Right ventricle myocardium inferior (tissue), 1 donor: ENCODE measurements at places on chromosomes 3 and 15. TPM values are rescaled to one million over a fixed set of nuclear protein-coding genes. Genes with fewer than 3 reads are reported as not detected.

DNA sequence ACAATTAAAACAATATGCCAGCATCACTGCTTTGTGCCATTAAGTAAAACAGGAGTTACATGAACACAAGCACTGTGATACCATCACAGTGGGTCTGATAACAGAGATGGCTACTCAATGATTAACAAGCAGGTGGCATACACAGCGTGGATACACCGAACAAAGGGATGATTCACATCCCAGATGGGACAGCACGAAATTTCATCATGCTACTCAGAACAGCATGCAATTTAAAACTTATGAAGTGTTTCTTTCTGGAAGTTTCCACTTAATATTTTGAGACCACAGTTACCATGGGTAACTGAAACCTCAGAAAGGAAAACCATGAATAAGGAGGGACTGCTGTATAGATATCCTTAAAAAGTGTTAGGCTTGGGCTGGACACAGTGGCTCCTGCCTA, 44.5 kb downstream of the SLC24A1 start:
- no peak for DNase-seq

DNA sequence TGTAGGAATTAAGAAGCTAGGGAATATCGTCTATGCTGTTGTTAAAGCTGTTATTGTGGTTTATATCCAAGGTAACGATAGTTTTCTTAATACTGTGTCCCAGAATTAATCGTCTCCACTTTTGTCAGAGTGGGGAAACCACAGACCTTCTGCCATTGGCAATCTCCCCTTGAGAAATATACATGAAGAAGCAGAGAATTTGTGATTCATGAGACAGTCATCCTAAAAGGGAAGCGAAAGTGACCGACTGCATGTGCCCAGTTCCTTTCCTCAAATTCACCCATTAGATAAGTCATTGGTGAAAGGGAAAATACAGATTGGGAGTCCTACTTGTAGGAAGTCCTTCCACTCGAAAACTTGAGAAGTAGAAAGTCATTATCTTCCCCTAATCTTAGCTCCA, 26.6 kb downstream of the DIPK2A start:
- DNase-seq = no peak

DNA sequence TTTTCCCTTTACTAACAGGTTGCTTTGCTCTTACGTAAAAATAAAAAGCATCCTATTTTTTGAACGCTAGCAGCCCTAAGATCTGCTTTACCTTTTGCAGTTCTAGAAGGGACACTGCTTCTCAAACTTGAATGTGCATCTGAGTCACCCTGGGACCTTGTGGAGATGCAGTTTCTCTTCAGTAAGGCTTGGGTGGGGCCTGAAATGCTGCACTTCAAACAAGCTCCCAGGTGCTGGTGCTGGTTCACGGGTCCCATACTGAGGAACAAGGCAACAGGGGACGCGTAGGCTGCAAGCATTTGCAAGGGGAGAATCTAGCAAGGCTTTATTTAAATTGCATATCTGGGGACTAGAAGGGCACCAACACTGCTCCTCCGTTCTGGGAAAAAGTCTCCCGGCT, 30.0 kb downstream of the MB21D2 start:
- DNase-seq = no peak

GRCh38 chr15:40859206-40859851, 14.7 kb downstream of the RHOV start:
- DNase-seq = no peak

FETUB gene
- total RNA-seq = not detected

DNA sequence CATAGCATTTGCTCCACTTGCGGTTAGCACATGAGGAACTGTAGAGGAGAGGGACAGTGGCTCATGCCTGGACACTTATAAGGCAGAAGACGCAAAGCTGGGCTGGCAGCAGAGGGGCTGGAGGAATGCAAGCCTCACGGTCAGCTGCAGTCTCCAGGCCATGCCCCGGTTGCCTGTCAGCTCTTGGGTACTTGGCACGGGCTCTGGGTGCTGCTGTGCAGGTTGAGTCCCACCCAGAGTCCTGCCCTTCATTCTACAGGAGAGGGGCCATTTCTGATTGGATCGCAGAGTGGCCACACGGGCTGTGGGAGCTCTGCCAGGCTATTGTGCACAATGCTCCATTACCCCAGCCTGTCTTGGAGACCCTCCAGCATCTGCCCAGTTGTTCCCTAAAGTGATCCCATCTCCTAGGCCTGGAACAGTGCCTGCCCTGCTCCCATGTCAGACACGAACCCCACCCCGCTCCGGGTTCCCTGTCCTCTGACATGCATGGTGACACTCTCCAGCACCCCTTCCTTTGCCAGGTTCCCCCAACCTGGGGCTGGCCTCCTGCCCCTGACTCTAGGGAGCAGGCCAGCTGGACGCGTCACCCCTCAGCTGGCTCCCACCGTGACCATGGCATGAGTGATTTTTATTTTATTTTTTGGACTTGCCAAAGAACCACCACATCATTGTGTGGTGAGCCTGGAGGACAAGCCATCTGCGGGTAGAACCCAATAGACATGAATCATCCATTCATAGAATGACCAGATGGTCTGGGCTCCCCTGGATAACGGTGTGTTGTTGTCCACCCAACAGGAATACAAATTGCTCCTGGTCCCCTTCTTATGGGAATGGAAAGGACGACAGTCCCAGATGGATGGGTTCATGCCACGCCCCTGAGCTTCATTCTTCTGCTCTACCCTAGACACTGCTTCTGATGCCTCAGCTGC, 51.0 kb upstream of the KLF13 start:
- no peak for DNase-seq

DNA sequence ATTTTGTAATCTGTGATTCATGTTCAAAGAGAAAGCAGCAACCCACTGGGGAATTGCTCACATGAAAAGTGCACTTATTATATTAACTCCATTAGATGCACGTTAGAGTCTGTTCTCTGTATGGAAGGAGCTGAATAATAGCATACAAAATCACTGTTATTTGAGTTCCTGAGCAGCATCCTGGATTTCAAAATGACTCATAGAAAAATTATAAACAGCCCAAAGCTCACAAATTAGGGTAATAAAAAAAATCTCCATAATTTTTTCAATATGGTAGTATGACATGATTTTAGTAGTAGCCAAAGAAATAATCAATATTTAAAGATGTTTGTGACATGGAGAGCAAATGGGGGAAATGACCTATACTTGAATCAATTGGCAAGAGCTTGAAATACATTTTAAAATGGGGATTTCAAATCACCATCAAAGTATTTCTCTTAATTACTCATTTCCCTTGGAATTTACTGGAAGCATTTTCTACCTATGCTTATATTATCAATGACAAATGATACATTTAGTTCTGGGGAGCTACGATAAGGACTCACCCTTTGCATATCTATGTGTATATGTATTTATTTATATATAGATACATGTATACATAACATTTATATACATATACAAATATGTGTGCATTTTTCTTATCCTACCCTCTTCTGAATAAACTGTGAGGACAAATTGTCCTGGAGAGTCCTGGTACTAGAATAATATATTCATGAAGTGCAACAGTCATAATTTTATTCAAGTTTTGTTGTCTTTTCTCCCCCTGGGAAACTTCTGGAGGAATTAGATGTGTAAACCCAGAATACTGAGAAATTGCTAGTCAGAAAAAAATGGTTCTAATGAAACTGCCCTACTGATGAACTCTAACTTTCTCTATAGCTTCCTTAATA, 116.3 kb downstream of the RPL22L1 start:
- DNase-seq = no peak

WDR49 gene
- 1.9 TPM for total RNA-seq

FOXB1 gene
- not detected for total RNA-seq

GRCh38 chr3:122066331-122067213, 11.4 kb downstream of the CD86 start:
- DNase-seq = no peak

- no peak for DNase-seq
Observed at GRCh38 chr3:23798456-23798855, 7.3 kb upstream of the UBE2E1 start.

DNA sequence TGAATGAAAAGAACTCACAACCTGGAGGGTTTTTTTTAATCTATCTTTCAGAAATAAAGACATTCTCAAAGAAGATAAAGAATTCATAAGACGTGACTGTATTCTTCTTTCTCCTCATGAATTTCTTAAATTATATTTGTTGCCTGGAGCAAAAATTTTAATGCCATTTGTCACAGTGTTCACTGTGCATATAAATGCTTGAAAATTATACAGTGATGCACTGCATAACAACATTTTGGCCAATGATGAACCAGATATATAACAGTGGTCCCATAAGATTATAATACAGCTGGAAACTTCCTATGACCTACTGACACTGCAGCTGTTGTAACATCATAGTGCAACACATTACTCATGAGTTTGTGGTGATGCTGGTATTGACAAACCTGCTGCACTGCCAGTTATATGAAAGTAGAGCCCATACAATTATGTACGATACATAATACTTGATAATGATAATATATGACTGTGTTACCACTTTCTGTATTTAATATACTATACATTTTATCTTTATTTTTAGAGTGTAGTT, 67.3 kb downstream of the P2RY1 start:
- DNase-seq = no peak
